NT2/D1 (cell line): ENCODE measurements at places on chromosomes 11 and 22.

GRCh38 chr11:133984828-133985227 is 28.1 kb upstream of the IGSF9B start:
- DNase-seq: no peak

DNA sequence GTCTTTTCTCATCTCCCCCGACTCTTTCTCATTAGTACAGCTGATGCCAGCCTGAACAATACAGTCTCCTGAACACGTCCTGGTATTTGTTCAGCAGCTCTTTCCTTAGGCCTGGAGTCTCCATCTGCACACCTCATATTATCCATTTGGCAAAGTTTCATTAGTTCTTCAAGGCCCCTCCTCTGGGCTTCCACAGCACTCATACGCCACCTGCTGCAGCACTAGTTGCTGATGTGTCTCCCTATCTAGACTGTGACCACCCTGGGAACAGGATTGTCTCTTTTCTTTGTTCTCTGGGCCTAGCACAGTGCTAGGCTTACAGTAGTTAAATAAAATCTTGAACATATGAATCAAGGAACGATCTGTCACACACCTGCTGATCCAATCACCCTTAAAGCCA is 17.2 kb downstream of the DCHS1 start:
- no peak for DNase-seq

DNA sequence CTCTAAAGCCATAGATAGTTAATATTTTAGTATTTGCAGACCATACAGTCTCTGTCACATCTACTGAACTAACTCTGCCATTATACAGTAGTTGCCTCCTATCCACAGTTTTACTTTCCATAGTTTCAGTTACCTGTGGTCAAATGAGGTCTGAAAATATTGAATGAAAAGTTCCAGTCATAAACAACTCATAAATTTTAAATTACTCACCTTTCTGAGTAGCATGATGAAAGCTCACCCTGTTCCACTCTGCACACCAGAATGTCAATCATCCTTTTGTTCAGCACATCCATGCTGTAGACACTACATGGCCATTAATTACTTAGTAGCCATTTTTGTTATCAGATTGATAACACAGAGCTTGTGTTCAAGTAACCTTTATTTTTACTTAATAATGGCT is 51.7 kb upstream of the ME3 start:
- no peak for DNase-seq

- no peak for DNase-seq
Measured at GRCh38 chr11:16052750-16053149, 303.6 kb downstream of the SOX6 start.

GRCh38 chr11:11608783-11609232 is 13.0 kb downstream of the GALNT18 start:
- no peak for DNase-seq

DNA sequence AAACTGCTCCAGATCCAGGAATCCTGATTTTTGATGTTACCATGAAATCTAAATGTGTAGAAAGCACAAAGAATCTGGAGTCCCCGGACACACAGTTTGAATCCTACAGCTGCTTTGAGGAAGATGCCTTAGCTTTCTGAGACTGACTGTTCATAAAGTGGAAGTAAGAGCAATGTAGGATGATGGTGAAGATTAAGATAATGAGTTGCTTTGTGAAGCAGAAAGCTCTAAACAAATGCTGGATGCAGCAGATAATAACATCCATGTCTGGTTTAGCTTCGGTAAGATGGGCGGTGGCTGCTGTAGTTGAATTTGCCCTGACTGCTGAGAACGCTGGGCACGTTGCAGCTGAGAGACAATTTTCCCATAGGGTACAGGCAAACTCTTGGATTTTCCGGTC is 20.1 kb downstream of the OVOL1 start:
- DNase-seq: no peak

DNA sequence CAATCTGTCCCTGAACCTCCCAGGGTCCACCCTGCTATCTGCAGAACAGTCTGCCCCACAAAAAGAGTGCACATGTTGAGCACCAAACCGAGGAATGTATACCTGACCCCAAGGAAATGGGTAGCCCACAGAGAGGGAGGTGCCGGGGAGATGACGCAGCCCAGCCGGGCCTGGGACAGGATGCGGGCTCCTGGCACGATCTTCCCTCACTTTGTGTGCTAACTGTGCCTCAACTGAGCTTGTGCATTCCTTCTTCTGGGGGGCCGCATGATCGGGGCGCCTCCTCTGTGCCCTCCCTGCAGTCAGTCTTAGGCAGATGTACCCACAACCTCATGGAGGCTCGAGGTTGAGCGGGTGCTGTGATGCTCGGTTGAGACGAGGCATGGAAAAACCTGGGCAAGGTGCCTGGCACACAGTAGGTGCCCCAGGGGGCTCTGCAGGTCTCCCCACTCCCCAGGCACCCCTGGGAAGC is 2.4 kb downstream of the GAS2L1 start:
- no peak for DNase-seq

GRCh38 chr11:121570453-121570852 is 117.7 kb upstream of the SORL1-AS1 start:
- no peak for DNase-seq

- no peak for DNase-seq
Measured at GRCh38 chr11:70203751-70204465, 812 bp downstream of the FADD start.

- DNase-seq: no peak
Measured at GRCh38 chr11:65562788-65563187, 4.6 kb upstream of the LTBP3 start.

DNA sequence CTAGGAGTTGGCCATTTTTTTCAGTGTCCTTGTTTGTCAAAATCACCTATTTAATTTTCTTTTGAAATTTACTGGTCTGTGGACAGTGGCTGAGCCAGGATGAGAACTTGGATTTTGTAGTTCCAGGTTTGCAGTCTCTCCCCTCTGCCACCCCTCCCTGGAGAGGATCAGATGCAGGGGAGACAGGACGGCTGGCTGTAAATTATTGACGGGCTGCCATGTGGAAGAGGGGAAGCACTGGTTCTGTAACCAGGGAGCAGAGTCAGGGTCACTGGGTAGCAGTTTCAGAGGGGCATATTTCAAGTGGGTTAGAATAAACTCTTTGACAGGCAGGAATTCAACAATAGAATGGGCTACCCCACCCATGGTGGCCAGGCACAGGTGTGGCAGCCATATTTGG is 20.6 kb upstream of the YWHAH start:
- DNase-seq: no peak

GRCh38 chr11:107259811-107260221 is 197.8 kb downstream of the CWF19L2 start:
- DNase-seq: no peak

DNA sequence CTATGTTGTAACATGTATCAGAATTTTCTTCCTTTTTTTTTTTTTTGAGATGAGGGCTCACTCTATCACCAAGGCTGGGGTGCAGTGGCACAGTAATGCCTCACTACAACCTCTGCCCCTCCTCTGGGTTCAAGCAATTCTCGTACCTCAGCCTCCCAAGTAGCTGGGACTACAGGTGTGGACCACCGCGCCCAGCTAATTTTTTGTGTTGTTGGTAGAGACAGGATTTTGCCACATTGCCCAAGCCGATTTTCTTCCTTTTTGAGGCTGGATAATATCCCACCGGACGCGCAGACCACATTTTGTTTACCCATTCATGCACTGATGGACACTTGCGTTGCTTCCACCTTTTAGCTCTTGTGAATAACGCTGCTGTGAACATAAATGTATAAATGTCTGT is 97.0 kb downstream of the BRD1 start:
- no peak for DNase-seq
